SJSA1 (cell line): ENCODE measurements at places on chromosomes 3 and 15.

- no peak for DNase-seq
These were observed 147.3 kb upstream of the ZNF385D start for GRCh38 chr3:21898316-21898715.

- no peak for DNase-seq
These were observed 41.7 kb downstream of the ARIH1 start for GRCh38 chr15:72515591-72516389.

GRCh38 chr3:107947203-107947602, 143.6 kb downstream of the CD47 start:
- DNase-seq, result no peak

DNA sequence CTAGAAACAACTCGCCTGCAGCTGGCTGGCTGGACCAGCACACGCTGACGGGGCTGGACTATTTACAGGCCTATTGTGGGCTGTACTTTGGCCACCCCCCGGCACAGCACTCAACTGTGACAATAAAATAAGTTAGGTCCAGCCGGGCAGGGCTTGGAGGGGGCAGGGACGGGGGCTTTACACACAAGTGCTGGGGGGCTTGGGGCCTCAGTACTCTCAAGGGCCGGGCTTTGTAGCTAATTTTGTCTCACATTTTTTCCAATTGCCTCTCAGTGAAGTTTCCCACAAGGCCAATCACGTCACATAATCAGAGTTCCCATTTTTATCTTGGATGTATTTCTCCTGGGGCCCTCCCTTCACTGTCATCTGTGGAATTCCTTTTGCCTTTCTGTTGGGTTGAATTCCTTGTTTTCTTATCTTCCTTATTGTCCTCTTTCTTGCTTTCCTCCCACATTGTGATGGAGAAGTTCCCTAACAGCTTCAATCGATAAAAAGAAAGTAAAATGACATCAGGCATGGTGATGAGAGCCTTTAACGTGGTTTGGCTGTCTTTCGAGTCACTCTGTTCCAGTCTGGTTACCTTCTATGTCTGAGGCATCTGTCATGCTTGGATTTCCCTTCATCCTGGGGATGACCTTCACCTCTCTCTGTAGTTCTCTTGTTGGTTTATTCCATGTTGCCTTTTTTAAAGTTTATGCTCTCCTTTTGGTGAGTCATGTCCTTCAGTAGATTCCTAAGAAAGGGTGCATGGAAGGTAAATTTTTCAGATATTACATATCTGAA, 44.1 kb upstream of the CMTM7 start:
- DNase-seq, result no peak

- DNase-seq, result no peak
These were observed 8.9 kb downstream of the ICE2 start for GRCh38 chr15:60469893-60470641.

- DNase-seq, result no peak
These were observed 80.9 kb downstream of the NECTIN3 start for GRCh38 chr3:111152496-111152895.

DNA sequence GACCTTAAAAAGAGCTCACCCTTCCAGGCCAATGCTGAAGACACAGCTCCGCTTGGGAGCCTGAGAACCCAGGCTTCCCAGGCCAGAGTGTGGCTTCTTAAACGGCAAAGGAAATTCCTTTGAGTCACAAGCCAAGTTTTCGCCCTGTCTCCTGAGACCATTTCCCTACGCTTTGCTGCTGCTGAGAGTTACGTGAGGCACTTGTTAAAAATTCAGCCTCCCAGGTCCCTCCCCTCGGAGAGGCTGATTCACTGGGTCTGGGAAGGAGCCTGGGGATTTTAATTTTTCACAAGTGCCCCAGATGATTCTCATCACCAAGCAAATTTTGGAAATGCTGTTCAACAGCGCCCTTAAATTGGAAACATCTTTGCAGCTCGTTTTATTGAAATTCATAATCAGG, 25.5 kb downstream of the RLBP1 start:
- no peak for DNase-seq

- DNase-seq, result no peak
These were observed 628 bp downstream of the PRRT3 start for GRCh38 chr3:9951598-9951961.

- DNase-seq, result no peak
These were observed 201.5 kb upstream of the RBMS3 start for GRCh38 chr3:29079358-29079757.

DNA sequence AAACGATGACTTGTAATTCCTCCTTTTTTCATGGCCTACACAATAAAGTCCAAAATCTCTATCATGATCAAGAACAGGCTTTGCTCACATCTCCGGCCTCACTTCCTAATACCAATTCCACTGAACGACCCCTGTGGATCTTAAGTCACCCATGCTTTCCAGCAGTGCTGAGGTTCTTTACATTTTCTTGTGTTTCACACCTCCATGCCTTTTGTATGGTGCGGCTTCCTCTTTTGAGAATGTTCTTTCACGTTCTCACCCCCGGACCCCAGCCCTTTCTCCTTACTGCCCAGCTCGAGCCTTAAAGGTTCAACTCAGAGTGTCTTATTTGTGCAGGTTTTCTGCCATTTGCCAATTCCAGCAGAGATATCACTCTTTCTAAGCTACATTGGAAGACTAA, 70.1 kb downstream of the CSNK1G1 start:
- no peak for DNase-seq

DNA sequence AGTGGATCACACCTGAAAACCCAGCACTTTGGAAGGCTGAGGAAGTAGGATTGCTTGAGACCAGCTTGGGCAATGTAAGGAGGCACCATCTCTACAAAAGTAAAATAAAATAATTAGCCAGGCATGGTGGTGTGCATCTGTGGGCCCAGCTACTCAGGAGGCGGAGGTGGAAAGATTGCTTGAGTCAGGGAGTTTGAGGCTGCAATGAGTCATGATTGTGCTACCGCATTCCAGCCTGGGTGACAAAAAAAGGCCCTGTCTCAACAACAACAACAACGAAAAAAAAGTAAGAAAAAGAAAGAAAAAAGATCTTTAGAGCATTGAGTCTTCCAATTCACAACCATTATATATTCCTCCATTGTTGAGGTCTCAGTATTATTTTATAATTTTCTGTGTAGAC, 192.4 kb upstream of the DPH6 start:
- DNase-seq, result peak; percentile 42

DNA sequence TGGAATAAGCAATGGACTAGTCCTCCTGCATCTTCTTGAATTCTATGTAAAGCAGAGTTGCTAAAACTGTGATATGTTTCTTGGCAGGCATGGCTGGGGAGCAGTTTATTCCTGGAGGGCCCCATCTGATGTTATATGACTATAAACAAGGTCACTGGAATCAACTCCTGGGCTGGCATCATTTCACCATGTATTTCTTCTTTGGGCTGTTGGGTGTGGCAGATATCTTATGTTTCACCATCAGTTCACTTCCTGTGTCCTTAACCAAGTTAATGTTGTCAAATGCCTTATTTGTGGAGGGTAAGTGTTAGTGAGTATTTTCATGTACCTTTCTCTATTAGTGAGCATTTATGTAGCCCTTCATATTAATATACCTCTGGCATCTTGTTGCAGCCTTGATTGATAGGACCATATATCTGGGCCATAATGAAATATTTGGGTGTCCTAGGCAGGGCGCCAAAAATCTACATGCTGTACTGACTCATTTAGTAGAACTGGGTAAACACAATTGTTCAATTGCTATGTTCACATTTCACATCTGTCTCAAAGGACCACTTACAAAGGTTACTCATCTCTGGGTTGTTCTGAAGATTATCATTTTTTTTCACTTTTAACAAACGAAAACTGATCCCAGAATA, 52.6 kb upstream of the ADGRG7 start:
- peak; percentile 19 for DNase-seq

DNA sequence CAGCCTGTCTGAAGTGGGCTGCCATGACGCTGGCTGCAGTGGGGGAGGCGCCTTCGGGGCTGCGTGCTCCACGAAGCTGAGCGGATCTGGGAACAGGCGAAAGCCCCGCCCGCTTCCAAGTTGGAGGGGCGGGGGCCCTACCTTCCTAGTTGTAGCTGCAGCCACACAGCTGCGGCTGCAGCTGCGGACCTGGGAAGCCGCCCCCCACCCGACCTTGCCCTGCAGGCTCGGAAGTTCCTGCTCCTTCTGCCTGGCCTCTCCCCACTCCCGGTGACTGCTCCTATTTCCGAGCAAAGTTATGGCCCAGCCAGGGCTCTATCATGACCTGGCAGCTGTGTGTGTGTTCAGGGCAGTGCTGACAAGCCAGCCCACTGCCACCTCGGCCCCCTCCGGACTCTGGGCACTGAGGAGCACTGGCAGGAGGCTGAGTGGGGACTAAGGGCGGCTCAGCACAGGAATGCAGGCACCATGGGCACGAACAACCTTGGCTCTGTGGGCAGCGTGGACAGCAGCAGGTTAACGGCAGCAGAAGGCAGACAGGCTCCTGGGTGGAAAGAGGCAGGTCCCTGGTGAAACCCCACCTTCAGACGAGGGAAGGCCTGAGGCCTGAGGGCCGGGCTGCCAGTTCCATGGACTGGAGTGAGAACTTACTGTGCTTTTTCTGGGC, 352.4 kb upstream of the TMCO5A start:
- no peak for DNase-seq

GRCh38 chr3:171815973-171816595, 5.8 kb upstream of the PLD1 start:
- DNase-seq, result no peak

DNA sequence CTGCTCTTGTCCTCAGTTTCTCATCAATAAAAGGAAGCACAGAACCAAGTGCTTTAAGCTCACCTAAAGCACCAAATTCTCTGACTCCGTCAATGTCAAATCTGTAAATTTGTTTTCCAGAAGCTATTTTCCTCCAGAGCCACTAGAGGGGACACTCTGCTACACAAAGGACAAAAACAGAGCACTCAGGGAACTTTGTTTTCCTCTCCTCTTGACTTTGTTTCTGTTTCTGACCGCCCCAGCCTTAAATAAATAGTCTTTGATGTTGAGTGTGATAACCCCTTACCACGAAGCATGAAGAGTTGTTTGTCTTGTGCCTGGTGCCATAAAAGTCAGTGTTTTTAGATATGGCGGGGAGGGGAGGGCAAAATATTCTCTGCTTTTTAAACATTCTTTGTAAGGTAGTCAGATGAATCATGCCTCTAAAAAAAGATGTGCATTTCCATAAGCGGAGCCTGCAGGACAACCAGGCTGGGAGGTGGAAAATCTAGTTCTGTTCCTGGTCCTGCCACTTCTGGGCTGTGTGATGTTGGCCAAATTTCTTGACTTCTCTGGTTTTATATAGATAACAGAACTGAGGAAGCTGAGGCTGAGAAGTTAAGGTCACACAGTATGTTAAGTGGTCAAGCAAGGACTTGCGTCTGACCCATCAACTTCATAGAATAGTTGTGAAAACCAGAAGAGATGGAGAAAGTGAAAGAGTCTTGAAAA, 7.3 kb upstream of the ZBTB38 start:
- peak; percentile 74 for DNase-seq

DNA sequence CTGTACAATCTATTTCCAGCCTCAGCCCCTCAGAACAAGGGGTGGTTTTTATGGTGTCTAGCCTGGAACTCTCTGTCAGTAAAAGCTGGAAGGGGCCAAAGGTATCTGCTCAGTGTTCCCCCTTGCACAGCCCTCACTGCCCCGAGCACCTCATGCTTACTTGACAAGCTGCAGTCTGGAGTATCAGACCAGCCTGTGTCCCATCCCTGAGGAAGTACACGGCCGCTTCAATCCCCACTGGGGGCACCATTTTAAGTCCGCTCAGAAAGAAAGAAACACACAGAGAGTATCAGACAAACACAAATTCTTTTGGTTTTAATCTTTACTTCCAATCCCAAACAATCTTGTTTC, 32.4 kb downstream of the UMPS start:
- no peak for DNase-seq

GRCh38 chr3:127475391-127475790, 115.1 kb downstream of the TPRA1 start:
- no peak for DNase-seq

GRCh38 chr3:156349111-156349510, 205.8 kb downstream of the SSR3 start:
- DNase-seq, result no peak

GRCh38 chr3:46850468-46850779, 12.8 kb downstream of the MYL3 start:
- DNase-seq, result no peak
